ENCODE measurements at places on chromosomes 3 and 15.

GRCh38 chr15:71005895-71006294 is 109.4 kb upstream of the THSD4 start:
- DNase-seq, result no peak

- DNase-seq, result no peak
Observed at GRCh38 chr3:126415661-126416591, 21.2 kb downstream of the CFAP100 start.

DNA sequence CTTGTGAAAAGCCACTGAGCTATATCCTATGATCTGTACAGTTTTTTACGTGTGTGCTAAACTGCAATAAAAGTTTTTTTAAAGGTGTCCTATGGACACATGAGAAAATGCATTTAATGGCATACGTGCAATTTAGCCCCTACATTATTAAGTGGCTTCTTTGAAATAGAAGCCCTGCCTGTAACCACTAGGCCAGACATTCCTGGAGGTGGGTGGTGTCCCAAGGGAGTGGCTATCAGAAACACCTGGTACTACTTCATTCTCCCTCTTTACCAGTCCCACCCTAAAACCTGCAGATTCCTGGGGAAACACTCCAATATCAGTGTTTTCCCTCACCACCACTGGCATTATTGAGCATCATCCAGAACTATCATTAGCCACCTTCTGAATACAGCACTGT is 100.0 kb downstream of the OXNAD1 start:
- DNase-seq, result no peak

- DNase-seq, result no peak
Observed at GRCh38 chr15:53910852-53911251, 67.4 kb upstream of the UNC13C start.

- DNase-seq, result no peak
Observed at GRCh38 chr3:70606018-70606417, 293.6 kb upstream of the MDFIC2 start.

GRCh38 chr3:170584585-170585007 is 1.3 kb downstream of the SLC7A14 start:
- peak; percentile 72 for DNase-seq

DNA sequence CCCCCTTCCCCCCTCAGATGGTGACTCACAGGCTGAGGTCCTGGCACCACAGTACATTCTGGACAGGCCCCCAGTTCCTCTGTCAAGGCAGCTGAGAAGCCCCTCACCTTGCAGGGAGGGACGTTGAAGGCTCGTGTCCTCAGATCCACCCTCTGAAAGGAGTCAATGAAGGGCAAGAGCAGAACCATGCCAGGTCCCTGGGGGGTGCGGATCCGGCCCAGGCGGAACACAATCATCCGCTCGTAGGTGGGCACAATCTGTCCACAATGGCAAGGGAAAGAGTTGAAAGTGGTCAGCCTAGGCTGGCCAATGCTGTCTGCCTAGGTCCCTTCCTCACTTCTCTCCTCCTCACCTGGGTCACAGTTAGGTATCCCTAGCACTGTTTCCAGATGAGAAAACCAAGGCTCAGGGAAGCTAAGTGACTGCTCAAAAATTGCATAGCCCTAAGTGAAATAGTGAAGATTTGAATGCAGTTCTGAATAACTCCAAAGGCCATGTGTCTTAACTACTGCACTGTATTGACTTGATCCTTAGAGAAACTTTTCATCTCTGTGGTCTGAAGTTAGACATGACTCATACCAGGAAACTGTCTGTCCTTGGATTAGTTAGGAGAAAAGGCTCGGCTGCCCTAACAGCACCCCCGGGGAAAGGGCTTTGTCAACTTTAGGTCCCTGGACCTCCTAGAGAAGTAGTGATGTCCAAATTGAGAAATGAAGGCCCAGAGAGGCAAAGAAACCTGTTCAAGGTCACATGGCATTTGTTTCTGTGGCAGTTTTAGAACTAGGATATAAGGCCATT is 2.9 kb downstream of the STOML1 start:
- DNase-seq, result no peak

DNA sequence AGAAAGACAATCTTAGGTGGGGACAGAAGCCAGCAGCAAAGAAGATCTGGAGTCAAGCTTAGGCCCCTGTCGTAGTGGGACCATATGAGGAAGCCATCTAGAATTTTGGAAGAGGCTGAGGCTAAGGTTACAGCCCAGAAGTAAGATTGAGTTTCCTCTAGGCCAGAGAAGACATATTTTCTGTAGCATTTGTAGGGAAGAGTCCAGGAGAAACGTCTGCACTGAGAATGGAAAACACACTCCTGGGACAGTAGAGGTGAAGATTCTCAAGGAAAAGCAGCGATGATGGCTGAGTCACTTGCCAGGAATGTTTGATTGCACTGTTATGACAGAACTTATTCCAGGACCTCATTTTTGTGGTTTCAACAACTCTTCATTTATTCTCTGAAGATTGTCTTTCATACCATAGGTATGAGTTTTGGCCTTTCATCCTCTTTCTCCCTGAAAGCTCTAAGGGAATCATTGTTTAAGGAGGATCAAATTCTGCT is 107.2 kb downstream of the GTPBP8 start:
- no peak for DNase-seq

DNA sequence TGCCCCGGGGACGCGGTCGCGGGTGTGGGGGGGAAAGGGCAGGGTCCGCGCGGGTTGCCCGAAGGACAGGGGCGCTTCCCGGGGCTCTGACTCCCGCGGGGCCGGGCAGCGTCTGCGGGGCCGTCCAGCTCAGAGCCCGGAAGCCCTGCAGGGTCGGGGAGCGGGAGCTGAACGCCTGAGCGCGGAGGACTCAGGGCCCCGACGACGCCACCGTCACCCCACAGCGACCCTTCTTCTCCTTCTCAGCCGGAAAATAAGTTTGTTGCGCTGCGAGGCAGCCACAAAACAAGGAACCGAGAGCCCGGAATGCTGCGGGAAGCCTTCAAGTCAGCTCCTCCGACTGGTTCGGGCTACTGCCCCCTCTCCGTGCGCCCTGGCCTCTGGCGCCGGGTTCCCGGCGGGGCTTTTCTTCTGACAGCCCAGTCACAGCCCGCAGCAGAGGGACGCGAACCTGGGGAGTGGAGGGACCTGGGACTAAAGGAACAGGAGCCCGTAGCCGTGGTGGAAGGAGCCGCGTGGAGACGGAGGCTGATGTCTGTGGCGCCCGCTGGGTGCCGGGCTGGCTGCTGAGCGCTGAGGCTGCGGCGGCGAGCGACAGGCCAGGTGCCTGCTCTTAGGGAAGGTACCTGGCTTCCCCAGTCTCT is 484 bp downstream of the CNTN4 start:
- no peak for DNase-seq
